ENCODE measurements at places on chromosomes 12 and 14.

DNA sequence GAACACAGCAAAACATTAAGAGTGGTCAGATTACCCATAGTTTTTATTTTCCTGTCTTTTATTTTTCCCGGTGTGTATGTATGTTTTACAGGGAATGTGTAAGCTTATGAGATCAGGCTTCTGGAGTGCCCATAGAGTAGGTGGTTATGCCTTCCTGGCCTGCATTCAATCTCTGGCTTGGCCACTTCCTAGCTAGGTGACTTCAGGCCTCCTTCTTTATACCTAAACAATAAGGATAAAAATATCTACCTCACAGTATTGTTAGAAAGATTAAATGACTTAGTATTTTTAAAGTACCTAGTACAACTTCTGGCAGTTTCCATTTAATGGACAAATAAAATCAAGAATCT lies 42.4 kb downstream of the ITPR2 start:
- no peak for DNase-seq

DNA sequence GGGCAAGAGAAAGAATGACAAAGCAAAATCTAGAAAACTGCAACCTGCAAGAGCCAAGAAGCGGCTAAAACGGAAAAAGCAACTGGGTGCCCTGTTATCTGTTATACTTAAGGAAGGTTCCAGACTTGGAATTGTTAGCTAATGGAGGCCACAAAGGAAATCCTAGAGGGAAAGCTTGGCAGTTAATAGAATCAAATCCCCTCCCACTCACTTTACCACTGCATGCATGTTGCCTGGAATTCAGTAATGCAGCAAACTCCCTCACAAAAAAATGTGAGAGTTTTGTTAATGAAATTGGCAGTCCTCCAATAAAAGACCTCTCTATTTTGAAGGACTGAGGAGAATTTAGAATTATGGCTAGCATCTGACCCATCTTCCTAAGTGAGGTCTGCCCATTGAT lies 164.2 kb upstream of the SOX5 start:
- DNase-seq: no peak

DNA sequence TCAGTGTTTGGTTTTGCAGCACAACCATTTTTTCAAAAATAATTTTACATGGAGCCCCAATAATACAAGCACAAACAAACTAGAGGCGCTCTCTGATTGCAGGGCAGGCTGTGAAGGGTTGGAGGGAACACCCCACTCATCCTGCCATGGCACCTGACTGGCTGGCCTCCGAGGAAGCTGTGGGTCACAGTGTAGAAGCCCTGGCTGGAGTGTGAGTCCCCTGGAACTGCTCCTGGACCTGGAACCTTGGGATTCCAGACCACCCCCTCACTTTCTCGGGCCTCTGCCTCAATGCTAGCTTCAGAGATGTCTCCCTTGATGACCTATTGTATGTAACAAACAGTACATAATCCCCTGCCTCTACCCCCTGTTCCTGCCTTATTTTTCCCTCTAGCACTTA lies 14.8 kb upstream of the SERPINA12 start:
- DNase-seq: no peak

GRCh38 chr12:10211940-10212738 lies 538 bp upstream of the GABARAPL1 start:
- peak; percentile 86 for DNase-seq

GRCh38 chr12:19978193-19978592 lies 390.1 kb upstream of the PDE3A start:
- no peak for DNase-seq

DNA sequence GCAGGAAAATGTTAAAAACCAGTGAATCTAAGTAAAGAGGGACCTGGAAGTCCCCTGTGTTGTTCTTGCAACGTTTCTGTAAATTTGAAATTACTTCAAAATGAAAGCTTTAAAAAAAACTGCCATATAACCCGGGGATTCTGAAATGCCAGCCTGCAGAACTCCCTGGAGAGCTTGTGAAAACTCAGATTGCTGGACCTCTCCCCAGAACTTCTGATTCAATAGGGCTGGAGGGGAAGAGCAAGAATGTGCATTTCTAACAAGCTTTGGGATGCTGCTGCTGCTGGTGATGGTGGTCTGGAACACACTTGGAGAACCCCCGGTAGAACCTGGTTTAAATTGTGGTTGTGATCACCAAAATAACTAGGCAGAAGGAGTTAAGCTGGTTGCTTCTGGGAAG lies 300.0 kb upstream of the NOS1 start:
- DNase-seq: no peak

- no peak for DNase-seq
Observed at GRCh38 chr12:46184798-46185595, 83.8 kb downstream of the SLC38A1 start.

GRCh38 chr14:71243697-71244096 lies 336.4 kb downstream of the PCNX1 start:
- no peak for DNase-seq

DNA sequence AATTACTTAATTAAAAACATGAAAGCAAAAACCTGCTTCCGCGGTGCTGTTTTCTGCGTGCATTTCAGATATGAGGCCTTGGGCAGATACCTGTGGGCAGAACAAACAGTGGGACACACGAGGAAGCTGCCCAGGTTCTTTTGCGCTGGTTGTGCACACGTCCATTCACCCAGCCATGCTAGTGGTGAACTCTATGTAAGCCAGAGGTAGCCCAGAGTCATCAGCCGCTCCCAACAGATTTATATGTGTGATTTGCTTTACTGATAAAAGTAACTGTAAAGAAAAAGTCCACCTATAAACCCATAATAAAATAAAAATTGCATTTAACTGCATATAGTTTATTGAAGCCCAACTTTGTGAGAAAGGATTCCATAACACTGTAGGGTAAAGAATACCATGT lies 47.1 kb upstream of the TMEM260 start:
- DNase-seq: no peak

DNA sequence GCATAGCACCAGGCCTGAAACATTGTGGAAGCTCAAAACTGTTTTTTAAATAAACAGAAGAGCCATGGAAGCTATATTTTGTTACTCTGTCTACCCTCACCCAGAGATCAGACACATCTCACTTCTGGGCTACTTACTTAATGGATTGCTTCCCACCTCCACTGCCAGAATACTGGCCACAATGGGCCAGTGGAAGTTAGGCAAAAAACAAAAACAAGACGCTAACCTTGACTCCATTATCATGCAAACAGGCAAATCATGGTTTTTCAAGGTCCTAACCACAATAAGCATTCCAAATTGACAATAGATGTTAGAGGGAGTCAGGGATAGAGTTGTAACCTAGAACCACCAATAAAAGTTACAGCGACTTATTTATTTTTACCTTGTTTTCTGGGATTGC lies 52.7 kb upstream of the PTCSC3 start:
- no peak for DNase-seq

- DNase-seq: no peak
Observed at GRCh38 chr12:8655421-8655820, 7.2 kb downstream of the MFAP5 start.

DNA sequence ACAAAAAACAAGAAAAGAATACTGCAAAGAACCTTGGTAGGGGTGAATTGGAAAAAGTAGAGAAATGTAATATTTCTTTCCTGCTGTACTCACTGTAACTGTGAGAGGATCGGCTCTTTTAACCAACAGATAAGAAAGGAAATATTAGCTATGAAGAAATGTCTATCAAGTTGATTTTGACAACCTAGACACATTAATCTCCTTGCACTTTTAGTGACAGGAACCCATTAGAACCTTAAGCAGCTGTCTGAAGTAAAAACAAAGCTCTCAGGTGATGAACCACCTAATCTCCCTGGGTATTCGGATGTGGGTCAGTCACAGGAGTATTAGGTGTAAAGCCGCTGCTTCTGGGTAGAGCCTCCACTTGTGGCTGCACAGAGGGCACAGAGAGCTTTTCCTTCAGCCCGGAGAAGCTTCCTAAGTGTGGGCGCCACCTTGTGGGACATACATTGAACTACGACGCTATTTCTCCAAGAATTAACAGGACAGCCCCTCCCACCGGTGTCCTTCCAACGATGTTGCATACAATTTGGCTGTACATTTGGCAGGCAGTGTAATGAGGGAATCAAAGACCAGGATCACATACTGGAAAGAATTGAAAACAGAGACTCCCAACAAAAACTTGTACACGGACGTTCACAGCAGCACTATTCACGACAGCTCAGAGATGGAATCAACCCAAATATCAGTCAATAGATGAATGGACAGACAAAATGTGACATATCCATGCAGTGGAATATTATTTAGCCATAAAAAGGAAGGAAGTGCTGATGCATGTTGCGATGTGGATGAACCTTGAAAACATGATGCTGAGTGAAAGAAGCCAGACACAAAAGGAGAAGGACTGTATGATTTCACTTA lies 28.9 kb upstream of the MAPKAPK5 start:
- DNase-seq: peak; percentile 67

GRCh38 chr12:116299064-116299463 lies 21.6 kb upstream of the MED13L start:
- DNase-seq: no peak

- no peak for DNase-seq
Observed at GRCh38 chr14:93016275-93016845, 93.4 kb downstream of the CHGA start.

- DNase-seq: no peak
Observed at GRCh38 chr12:114998118-114998749, 314.3 kb upstream of the TBX3 start.

GRCh38 chr14:93431036-93431670 lies 414 bp downstream of the UNC79 start:
- DNase-seq: no peak

DNA sequence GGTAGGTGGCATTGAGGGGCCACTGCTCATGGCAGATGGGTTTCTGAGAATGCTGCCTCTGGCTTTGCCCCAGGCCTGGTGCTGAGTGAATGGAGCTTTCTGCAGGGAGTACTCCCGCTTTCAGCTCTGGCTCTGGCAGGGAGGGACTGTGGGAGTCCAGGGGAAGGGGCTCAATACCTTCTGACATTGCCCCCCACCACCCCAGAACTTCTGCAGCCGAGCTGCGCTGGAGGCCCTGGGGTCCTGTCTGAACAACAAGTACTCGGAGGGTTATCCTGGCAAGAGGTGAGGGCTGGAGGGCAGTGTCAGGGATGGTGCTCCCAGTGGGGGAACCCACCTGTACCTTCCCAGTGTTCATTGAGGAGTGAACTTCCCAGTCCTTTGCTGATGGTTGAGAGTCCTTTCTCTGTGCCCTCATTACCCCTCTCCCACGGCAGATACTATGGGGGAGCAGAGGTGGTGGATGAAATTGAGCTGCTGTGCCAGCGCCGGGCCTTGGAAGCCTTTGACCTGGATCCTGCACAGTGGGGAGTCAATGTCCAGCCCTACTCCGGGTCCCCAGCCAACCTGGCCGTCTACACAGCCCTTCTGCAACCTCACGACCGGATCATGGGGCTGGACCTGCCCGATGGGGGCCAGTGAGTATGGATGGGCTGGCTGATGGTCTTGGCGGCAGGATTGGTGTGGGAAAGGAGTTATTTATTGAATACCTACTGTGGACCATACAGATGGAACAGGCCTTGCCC lies 1.9 kb downstream of the SHMT2 start:
- no peak for DNase-seq

- no peak for DNase-seq
Observed at GRCh38 chr14:87615047-87615446, 377.9 kb downstream of the GALC start.

DNA sequence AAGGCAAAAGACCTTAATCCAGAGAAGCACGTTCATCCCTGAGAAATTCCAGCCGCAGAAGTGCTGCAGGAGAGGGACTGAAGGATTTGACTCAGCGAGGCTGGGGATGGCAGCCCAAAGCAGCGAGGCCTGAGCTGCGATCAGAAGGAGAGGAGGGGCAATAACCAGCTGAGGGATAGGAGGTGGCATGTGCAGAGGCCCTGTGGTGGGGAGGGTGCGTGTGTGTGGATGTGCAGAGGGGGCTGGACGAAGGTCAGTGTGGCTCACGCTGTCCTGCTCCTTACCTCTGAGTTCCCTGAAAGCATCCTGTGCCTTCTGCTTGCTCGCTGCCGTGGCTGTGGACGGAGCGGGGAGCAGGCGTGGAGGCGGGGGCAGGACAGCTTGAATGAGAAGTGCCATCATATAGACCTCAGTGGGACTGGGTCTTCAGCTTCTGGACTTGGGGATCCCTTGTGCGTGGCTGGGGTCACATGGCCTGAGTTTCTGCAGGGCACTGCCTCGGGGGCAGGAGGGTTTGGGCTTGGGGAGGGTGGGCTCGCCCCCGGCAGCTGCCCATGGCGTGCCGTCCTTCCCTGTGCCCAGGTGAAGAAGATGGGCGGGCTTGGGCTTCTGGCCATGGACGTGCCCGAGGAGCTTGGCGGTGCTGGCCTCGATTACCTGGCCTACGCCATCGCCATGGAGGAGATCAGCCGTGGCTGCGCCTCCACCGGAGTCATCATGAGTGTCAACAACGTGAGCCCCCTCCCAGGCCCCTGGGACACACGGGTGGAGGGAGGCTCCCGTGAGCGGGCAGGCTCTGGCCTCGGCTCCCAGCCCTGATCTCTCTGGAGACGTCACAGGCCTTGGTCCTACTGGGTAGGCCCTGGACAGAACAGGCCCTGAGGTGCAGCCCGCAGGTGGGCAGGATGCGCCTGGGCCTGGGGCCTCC lies 11.0 kb downstream of the ACADS start:
- DNase-seq: no peak

DNA sequence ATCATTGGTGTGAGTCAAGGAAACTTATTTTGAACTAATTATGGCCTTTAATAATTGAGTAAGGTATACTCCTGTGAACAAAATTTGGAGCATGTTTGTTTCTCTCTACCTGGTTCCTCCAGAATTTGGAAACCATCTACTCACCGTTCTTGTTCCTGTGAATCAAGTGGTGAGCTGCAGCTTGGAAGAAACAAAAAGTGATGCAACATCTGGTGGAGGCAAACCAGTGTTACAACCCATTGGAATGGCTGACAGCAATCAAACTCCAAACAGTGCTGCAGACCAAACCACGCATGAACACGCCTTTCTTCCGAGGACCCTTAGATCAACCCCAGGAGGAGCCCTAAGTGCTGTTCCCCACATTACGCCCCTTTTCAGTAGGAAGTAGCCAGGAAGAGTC lies 104.7 kb upstream of the VASH1 start:
- no peak for DNase-seq

- no peak for DNase-seq
Observed at GRCh38 chr14:102892651-102893050, 29.8 kb upstream of the AMN start.

DNA sequence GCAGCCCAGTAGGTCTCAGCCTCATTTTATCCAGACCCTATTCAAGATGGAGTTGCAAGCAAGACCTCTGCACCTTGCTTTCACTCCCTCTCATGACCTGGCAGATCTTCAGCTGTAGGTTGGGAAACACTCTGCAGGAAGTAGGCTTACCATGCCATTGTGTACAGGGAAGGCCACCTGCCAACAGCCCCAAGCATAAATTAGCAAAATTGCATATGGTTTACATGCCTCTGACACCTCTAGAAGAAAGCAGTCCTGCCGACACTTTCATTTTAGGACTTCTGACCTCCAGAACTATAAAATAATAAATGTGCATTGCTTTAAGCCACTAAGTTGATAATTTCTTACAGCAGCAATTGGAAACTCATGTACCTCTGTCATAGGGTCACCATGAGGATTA lies 96.9 kb downstream of the SLC15A4 start:
- DNase-seq: no peak

DNA sequence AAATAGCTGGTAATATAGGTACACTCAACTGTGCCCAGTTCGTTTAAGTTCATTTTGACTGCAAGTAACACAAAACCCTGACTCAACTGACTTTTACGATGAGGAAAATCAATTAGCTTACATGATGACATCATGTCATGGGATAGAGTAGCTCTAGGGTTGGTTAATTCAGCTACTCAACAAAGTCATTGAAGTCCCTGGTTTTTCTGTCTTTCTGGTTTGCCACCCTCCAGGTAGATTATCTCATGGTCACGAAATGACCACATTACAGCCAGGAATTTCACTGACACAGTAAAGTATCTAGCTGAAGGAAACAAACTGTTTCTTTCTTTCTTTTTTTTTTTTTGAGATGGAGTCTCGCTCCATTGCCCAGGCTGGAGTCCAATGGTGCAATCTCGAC lies 68.5 kb upstream of the FUT8 start:
- DNase-seq: no peak
